ENCODE measurements at places on chromosomes 1 and 21.

GRCh38 chr1:184635980-184636431 is 118.7 kb downstream of the EDEM3 start:
- no peak for DNase-seq

- DNase-seq: no peak
Observed at GRCh38 chr1:244405856-244406255, 45.9 kb downstream of the ADSS2 start.

DNA sequence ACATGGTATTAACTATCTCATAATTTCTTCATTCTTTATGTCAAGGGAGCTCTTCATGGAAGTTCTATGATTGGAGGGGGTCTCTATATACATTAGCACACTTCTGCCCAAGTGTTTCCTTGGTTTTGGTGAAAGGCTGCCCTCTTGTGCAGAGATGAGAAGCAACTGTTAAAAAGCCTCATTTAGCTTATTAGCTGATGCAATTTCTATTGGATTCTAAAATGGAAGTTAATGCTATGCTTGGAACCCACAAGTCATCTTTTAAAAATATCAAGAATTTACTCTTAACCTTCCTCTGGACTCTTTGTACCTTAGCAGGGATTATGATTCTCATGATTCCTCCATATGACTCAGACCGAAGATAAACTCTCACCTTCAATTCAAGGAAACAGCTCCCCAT is 328.9 kb downstream of the PTBP2 start:
- no peak for DNase-seq

DNA sequence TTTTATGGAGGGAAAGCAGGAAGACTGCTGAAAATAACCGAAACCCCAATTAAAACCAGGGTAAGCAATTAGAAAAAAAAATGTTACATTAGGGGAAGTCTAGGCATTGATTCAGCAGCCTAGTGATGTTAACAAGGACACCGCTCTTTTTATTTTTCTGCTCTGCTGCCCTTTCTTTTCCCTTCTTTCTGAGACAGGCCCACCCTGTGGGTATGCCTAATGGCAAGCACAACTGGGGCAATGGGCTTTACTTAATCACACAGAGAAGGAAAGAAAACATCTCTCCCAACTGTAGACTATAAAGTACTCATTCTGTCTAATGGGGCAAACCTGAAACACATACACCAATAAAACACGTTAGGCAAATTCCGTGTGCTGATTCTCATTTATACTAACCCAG is 69.6 kb downstream of the GBP6 start:
- no peak for DNase-seq

DNA sequence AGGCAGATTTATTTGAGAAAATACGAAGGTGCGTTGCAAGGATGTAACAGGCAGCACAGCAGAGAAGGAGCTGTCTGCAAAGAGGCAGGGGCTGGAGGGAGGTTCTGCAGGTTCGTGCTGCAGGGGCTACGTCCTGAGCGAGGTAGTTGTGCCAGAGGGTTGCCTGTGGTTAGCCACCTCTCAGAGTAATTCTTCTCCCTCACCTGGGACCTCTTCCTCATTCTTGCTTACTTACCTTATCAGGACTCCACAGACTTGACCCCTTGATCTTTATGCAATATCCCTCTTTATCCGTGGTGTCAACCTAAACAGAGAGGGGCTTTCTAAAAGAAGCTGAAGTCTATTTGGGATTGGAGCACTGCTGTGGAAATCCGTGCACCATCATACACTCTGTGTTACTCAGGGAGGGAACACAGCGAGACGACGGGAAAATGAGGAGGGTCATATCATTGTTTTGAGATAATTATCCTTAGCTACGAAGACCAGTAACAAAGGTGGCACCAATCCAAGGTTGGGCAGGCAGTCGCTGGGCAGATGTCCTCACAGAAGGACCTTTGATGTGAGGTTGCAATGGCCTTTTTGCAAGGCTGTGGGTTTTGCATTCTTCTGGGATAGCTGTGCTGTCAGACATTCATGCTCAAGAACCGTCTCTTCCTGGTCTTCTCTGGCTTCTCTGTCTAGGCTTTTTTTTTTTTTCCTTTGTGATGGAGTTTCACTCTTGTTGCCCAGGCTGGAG is 82.8 kb downstream of the WDR4 start:
- no peak for DNase-seq

DNA sequence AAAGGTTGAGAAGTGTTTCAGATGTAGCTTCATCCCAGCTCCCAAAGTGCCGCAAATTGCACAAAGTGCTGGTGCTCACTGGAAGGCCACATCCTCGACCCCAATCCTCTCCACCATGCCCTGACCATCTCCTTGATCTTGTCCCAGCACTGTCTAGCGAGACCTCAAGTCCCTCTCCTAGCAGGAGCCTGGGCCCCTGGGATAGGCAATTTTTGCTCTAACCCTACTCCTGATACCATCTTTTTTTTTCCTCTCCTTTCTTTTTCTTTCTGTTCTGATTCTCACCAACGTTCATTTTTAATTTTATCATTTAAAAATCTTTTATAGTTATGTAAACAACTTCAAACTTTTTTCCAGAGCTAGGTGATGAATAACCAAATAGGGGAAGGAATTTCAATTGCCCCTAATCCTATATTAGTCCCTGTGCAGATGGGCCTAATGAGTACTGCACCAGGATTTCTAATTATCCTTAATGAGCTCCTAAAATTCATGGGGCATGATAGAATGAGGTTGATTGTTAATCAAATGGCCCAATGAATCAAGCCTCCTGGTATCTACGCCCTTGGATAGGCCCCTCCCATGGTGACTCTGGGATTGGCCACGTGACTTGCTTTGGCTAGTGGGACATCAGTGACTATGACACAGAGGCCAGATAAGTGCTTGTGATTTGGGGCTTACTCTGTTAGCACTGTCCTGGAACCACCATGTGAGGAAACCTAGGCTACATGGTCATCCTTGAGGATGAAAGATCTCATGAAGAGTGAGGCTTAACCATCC is 41.5 kb upstream of the TENT5B start:
- DNase-seq: no peak

GRCh38 chr1:70117046-70117445 is 88.3 kb downstream of the LRRC40 start:
- no peak for DNase-seq

- DNase-seq: no peak
Observed at GRCh38 chr1:62687903-62688686, at the start of gene DOCK7. Gene DOCK7 (minus strand): TSS chr1:62688386. CDS start chr1:62688264, 122 bp downstream.

- no peak for DNase-seq
Observed at GRCh38 chr1:75308365-75308764, 174.2 kb downstream of the LHX8 start.
